ENCODE measurements at places on chromosomes 11 and 22.

- DNase-seq = no peak
Observed at GRCh38 chr22:50115693-50116092, 25.9 kb downstream of the MOV10L1 start.

- no peak for DNase-seq
Observed at GRCh38 chr22:38175206-38176118, 6.2 kb downstream of the PLA2G6 start.

DNA sequence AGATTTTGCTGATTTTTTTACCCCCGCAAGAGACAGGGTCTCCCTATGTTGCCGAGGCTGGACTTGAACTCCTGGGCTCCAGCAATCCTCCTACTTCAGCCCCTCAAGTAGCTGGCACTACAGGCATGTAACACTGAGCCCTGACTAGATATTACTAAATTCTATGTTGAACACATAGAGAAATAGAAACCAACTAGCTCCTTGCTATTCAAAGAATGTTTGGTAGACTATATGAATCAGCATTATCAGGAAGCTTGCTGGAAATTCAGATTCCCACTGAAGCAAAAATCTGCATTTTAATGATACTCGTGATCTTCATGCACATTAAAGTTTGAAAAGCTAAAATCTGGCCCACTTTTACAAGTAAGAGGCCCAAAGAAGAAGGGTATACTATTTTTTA lies 11.9 kb downstream of the TMEM41B start:
- DNase-seq = no peak

GRCh38 chr11:33949252-33949913 lies 57.5 kb upstream of the LMO2 start:
- no peak for DNase-seq

DNA sequence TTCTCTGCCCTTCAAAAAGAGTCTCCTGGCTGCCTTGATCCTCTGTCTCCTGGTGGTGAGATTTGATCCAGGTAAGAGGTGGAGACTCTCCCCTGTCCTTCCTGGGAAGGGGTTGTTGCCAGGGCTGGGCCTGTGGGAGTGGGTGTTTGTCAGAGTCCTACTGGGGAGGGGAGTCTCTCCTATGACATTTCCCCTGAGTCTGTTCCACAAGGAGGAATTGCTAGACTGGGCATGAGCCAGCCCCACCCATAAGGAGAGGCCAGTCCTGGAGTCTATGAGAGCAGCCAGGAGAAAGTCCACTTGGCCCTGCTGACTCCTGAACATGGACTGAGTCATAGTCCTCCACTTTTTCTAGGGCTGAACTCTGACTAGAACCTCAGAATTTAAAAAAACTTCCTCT lies 7.4 kb downstream of the PEX26 start:
- DNase-seq = no peak

DNA sequence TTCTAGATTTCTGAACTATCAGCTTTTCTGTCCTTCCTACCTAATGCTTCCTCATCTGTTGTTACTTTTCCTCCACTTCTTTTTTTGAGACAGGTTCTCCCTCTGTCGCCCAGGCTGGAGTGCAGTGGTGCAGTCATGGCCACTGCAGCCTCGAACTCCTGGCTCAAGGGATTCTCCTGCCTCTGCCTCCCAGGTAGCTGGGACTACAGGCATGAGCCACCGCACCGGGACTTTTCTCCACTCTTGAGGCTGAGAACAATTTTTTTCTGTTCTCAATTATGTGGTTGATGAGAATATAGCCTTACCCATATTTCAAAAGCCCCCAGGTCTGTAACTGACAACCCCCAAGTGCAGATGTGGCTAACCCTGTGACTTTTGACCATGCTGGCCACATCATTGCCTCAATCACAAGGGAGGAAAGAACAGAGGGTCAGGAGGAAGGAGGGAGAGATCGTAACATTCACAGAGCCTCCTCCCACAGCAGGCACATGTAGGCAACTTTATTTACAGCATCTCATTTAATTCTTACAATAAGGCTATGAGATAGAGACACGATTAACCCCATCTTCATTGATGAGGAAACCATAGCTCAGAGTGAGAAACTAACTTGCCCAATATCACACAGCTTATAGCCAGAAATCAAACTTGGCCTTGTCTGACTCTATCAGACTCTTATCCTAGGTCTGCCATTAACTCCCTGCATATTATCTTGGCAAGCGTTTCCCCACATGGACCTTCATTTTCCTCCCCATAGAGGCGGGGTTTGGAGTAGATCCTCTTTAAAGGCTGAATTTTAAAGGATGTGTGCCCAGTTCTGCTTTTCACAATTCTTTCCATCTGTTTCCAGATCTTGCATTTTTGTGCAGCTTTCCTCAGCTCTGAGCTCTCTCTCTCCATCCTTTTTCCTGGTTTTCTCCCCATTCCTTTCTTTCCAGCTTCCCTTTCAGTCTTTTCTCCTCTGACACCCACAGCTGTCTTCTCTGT lies 9.6 kb downstream of the POU2F3 start:
- no peak for DNase-seq

DNA sequence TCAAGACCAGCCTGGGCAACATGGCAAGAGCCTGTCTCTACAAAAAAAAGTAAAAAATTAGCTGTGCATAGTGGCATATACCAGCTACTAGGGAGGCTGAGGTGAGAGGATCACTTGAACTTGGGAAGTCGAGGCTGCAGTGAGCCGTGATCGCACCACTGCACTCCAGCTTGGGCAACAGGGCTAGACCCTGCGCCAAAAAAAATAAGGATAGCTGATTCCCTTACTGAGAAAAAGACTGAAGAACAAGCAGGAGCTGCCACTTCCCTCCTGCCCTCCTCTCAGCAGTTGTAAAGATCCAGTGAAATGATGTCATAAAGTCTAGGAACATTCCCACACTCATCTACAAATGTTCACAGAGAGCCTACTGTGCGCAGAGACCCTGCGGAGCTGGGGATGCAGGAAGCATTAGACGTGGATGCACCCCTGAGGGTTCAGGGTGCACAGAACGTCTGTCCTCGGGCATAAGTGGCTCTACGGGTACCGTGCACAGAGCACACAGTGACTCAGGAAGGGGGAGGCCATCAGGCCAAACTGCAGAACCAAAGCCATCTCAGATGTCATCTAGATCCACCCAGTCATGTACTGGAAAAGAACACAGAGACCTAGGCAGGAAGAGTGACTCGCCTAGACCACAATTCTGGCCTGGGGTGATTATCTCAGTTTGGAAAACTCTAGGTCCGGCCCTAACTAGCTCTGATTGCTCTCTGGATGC lies 11.7 kb downstream of the SEC14L2 start:
- no peak for DNase-seq

GRCh38 chr11:14898355-14898754 lies 6.3 kb upstream of the CYP2R1 start:
- DNase-seq = no peak

- no peak for DNase-seq
Observed at GRCh38 chr11:65423516-65424204, 1.1 kb downstream of the NEAT1 start.

DNA sequence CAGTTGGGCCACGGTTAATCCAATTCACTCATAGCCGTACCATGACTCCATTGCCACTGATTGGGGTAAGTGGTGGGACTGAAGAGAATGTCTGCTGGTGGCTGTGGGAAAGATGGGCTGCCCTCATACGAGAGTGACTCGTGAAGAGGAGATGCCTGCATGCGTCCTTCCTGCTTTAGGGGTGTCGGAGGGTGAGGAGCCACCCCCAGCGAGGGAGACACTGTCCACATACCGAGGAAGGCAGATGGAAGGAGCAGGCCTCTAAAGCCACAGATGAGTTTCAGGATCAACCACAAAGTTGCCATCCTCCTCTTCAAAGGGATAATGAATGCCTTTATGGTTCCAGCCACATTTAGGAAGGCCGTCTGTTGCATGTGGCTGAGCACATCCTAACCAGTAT lies 83.2 kb downstream of the GRIK4 start:
- DNase-seq = no peak

GRCh38 chr11:94590352-94591041 lies 23.3 kb downstream of the PIWIL4 start:
- no peak for DNase-seq

- DNase-seq = no peak
Observed at GRCh38 chr22:44590291-44590690, 92.3 kb upstream of the RTL6 start.

Measured in stimulated activated CD8-positive, alpha-beta memory T cell treated with anti-CD3 and anti-CD28 coated beads, Interleukin-2, amount 100 ng/mL, for 1 hour (primary cell).